ENCODE measurements at places on chromosomes 5 and 9. TPM values are rescaled to one million over a fixed set of nuclear protein-coding genes. Genes with fewer than 3 reads are reported as not detected.

HSD17B4 gene
- 62.1 TPM for total RNA-seq

TEK gene
- total RNA-seq, result 0.11 TPM

CLPTM1L gene
- total RNA-seq, result 158 TPM

GPR150 gene
- not detected for total RNA-seq

EIF4E1B gene
- total RNA-seq, result not detected

SPOCK1 gene
- 17.0 TPM for total RNA-seq

CYLC2 gene
- total RNA-seq, result not detected

DAPK1 gene
- 15.1 TPM for total RNA-seq

SLC1A1 gene
- total RNA-seq, result 0.79 TPM

HTR4 gene
- total RNA-seq, result not detected

TAF9 gene
- 134 TPM for total RNA-seq

C5orf46 gene
- not detected for total RNA-seq

FOXE1 gene
- total RNA-seq, result 4.0 TPM

TAF1L gene
- total RNA-seq, result not detected

SV2C gene
- not detected for total RNA-seq

FOXD4L6 gene
- total RNA-seq, result 0.06 TPM
